ENCODE measurements at places on chromosomes 7 and 10.

DNA sequence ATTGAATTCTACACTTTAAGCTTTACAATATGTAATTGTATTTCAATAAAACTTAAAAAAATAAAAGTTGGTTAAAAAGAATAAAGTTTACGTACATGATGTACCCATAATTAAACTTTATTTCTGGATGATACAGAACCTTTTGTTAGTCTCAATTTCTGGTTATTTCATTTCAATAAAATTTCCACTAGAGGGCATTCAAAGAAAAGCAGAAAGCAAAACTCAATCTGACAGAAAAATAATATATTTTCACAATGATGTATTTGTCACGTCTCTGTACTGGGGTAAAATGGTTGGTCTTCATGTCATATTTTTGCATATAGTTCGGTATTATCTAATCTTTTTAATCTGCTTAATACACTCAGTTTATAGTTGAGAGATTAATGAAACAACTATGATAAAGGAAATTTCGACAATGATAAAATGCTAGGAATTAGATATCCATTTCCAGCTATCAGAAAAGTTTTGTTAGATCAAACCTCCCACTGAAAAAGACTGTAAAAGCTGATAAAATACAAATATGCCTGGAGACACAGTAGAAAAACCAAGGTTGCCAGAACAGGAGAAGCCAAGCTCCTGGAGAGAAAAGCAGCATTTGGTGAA lies 27.4 kb downstream of the ASZ1 start:
- DNase-seq: no peak

- DNase-seq: no peak
Observed at GRCh38 chr7:55534916-55535590, 37.2 kb downstream of the VOPP1 start.

- peak; percentile 54 for DNase-seq
Observed at GRCh38 chr10:6151087-6151977, 51.4 kb upstream of the PFKFB3 start.

DNA sequence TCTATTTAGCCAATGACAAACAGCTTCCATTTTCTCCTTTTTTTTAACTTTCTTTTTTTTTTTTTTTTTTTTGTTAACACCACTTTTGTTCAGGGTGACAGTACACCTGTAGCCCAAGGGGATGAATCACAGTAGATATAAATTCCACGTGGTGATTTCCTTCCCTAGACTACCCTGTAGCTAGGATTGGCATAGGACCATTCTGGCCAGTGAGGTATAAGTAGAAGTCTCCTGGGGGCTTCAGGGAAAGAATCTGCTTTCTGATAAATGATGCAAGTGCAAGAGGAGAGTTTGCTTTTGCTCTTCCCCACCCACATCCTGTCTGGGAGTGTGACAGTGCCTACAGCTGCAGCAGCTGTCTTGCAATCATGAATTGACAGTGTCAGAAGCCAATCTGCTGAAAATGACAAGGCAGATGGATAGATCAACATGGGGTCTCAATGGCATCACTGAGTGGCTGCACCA lies 63.2 kb upstream of the TOMM7 start:
- DNase-seq: peak; percentile 75

DNA sequence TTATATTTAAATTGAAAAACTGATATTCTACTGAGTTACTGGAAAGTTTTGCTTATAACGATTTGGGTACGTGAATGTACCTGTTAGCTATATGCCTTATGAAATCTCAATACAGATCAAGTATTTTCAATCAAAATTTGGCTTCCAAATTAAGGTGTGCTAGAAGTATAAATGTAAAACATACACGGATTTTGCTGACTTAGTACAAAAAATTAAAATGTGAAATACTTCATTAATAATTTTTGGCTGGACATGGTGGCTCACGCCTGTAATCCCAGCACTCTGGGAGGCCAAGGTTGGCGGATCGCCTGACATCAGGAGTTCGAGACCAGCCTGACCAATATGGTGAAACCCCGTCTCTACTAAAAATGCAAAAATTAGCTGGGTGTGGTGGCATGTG lies 11.7 kb downstream of the DNAJC1 start:
- no peak for DNase-seq

GRCh38 chr7:16344927-16345326 lies 76.4 kb downstream of the CRPPA start:
- no peak for DNase-seq

DNA sequence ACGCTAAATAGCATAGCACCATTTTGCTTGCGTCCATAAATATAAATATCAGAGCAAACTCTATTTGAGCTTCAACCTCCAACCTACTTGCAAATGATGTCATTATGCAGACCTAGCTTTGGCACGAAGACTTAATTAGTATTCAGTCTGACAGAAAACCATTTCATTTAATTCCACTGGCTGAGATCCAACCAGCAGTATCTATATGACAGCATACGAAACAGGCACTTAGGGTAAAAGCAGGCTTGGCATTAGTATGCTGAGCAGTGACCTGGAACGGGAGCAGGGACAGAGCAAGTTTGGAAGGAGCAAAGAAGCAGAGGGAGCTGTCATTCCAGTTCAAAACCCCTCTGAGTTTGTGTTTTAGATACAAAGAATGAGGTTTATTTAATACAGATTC lies 312.5 kb upstream of the CHRM2 start:
- no peak for DNase-seq

DNA sequence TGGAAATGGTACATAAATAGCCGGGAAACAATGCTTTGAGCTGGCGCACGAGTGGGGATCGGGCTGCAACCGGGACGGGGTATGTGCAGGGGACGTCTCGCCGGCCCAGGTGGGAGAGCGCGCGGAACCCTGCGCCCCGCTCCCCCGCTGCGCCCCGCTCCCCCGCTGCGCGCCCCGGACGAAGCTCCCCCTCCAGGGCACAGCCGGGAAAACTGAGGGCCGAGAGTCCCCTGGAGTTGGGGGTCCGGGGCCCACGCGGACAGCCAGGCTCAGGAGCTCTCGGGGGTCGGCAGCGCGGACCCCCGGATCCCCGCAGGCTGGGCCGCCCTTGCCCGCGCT lies 514 bp downstream of the RADIL start:
- DNase-seq: no peak

- peak; percentile 38 for DNase-seq
Observed at GRCh38 chr7:26365077-26365900, 73.6 kb downstream of the SNX10 start.

GRCh38 chr10:132265890-132266496 lies 41.8 kb downstream of the STK32C start:
- DNase-seq: no peak

GRCh38 chr10:77606751-77607150 lies 30.9 kb downstream of the KCNMA1 start:
- DNase-seq: no peak

Data from stimulated activated CD4-positive, alpha-beta T cell treated with anti-CD3 and anti-CD28 coated beads, Interleukin-15, amount 100 ng/mL, for 24 hours (primary cell).